Non-pigmented ciliary epithelial cell (primary cell): ENCODE measurements at places on chromosomes 4 and X.

GRCh38 chrX:129813662-129814368 is 29.9 kb downstream of the ZDHHC9 start:
- no peak for DNase-seq

GRCh38 chr4:133839326-133839725 is 362.3 kb downstream of the PABPC4L start:
- DNase-seq = no peak

DNA sequence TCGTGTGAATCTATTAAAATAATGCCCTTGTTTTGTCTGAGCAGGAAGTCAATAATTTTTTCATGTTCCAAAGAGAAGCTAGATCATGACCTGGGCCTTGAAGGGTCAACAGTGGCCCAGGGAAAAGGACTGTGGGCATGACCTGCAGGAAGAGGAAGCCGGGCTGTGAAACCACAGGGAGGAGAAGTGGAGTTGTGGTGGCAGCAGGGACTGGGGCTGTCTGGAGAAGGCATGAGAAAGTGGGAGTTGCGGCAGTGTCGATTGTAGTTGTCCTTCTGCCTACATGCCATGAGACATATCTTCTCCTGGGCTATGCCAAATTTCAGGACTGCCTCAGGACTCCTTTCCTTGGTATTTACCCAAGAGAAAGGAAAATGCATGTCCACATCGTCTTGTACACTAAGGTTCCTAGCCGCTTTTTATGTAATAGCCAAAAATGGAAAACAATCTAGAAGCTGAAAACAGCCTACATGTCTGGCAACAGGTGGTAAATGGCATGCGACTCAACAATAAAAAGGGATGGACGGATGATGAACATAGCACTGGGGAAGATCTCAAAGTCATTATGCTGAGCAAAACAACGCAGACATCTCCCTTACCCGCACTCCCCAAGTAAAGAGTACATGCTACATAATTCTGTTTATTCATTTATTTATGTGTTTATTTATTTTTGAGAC is 13.6 kb upstream of the PTTG2 start:
- DNase-seq = no peak

DNA sequence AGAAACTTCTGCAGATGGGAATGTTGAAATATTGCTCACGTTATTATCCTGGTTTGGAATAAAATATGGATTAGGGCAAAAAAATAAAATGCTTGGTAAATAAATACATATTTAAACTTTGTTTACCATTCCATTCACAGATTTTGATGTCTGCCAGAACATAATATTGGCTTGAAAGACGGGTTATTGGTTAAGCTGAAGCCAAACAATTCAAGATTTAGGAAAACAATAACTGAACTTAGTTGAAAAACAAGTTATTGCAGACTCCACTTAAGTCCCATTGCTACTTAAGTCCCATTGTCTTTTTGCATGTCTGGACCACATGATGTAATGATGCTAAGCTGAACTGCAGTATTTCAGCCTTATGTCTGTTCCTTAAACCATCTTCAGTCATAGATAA is 722.5 kb downstream of the FAT4 start:
- no peak for DNase-seq

- no peak for DNase-seq
Measured at GRCh38 chr4:24234288-24234848, 344.5 kb upstream of the PPARGC1A start.

DNA sequence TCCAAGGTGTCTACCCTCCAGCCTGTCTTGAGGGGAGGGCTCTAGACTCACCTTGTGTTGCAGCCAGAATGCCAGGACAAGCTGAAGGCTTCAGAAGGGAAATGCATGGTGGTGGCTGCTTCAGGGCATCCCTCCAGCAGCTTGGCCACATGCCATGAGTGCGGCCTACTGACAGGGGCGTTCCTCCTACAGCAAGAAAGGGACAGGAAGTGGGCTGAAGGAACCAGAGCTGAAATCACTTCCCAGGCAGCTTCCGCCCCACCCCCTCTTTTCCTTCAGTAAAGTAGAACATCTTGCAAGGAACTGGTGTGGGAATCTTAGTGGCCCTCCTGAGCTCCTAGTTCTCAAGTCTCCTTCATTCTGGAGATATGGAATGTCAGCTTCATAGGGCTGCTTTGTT is 167.5 kb upstream of the DGKK start:
- DNase-seq = no peak

- no peak for DNase-seq
Measured at GRCh38 chr4:38151873-38152272, 191.7 kb downstream of the PTTG2 start.

DNA sequence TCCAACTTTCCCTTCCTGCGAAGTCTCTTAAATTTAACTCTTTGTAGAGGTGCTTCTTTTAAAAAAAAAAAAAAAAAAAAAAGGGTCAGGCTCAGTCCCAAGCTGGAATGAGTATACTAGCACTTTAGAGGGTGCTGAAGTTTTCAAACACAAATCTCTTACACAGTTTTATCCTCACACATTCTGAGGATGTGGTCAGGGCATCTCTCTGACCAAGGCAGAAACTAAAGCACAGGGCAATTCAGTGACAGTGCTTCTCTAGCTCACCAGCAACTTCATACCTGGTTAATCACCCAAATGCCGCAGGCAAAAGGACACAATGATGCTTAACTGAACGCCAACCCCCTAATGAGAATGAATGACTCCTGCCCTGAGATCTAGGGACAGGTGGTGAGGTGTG is 9.8 kb upstream of the PGM2 start:
- DNase-seq = no peak

- DNase-seq = no peak
Measured at GRCh38 chr4:47646372-47646771, 161.3 kb downstream of the ATP10D start.

GRCh38 chr4:25826074-25826752 is 36.6 kb downstream of the SEL1L3 start:
- no peak for DNase-seq

- no peak for DNase-seq
Measured at GRCh38 chrX:42127563-42127962, 204.2 kb upstream of the CASK start.

GRCh38 chrX:81377329-81377728 is 175.4 kb downstream of the SH3BGRL start:
- DNase-seq = no peak

GRCh38 chr4:144955104-144955503 is 142.9 kb downstream of the ANAPC10 start:
- no peak for DNase-seq

DNA sequence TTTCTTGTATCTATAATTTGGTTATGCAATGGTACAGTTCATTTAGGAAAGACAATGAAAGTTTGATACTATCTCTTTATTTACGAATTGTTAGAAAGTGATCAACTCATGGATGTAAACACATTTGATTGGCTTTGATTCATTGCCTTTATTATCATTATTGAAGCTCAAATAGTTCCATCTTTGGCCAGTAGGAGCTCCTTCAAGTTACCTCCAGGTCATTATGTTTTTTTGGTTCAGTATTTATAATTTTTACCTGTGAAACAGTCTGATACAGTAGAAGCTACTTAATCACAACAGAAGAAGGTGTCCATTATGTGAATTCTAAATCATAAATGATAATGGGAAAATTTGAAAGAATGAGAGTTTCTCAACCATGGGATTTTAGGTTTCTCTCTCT is 12.4 kb downstream of the NPY5R start:
- DNase-seq = no peak

- DNase-seq = no peak
Measured at GRCh38 chr4:175970072-175970471, 95.6 kb upstream of the WDR17 start.

DNA sequence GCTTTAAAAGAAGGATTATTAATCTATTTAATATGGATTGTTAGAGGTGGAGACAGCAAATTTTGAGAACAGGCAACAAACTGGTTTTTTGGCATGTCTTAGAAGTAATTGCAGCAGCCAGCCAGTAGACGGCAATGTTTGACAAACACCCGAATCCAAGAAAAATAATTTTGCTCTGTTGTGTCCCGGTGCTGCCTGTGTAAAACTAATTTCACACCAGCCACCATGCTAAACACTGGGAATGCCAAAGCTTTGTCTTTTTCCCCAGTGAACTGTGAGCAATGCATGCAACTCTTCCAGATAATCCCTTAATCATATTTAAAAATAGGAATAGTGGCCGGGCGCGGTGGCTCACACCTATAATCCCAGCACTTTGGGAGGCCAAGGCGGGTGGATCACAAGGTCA is 25.9 kb downstream of the SMIM31 start:
- DNase-seq = no peak

- no peak for DNase-seq
Measured at GRCh38 chrX:31366041-31366440, 294.2 kb upstream of the FTHL17 start.

DNA sequence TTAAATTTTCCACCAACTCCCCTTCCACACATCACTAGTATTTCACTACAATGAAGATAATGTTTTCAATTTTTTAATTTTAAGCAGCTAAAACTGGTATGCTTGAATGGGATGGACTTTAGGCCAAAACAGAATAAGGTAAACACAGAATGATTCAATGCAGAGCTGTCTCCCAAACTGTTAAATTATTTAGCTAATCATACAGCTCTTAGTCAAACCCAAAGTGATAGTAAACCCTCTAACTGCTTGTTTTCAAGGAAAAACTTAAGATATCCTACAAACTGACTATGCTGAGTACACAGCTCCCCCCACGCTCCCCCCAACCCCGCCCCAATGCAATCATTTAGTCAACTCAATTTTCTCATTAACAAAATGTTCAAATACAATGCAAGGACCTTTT is 30.2 kb downstream of the CNOT6L start:
- no peak for DNase-seq

GRCh38 chrX:139949703-139950102 is 15.6 kb downstream of the CXorf66 start:
- DNase-seq = no peak

DNA sequence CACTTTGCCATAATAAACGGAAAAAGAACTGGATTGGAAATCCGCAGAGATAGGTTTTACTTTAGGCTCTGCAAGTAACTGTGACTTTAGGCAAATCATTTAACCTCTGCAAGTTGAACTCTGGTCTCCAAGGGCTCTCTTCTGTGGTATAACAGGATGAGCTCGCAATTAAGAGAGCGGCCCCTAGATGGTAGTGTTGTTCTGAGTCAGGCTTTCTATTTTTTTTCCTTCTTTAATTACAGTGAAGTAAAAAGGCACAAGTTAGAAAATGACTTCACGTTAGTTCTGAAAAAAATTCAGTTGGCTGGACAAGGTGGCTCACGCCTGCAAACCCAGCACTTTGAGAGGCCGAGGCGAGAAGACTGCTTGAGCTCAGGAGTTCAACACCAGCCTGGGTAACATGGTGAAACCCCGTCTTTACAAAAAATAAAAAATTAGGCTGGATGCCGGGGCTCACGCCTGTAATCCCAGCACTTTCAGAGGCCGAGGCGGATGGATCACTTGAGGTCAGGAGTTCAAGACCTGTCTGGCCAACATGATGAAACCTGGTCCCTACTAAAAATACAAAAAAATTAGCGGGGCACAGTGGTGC is 18.0 kb downstream of the RPS3A start:
- peak; percentile 23 for DNase-seq

DNA sequence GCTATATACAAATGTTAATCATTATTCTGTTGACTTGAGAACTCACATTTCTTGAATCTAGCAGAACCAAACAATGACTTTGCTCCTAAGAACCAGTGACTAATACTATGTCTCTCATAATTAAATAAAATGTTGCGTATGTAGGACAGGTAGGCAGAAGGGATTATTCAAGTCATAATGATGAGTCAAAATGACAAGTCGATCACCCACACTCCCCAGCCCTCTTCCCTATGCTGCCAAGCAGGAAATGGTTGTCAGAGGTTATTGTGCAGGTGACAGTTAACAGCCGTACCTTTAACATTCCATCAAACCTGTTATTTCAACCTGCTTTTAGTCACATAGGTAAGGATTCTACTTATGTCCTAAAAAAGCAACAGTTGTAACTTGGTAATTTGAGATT is 22.0 kb upstream of the STK26 start:
- DNase-seq = no peak

- DNase-seq = no peak
Measured at GRCh38 chrX:69018416-69019072, 146.7 kb downstream of the PJA1 start.

GRCh38 chr4:138078751-138079520 is 163.2 kb downstream of the SLC7A11 start:
- DNase-seq = no peak

DNA sequence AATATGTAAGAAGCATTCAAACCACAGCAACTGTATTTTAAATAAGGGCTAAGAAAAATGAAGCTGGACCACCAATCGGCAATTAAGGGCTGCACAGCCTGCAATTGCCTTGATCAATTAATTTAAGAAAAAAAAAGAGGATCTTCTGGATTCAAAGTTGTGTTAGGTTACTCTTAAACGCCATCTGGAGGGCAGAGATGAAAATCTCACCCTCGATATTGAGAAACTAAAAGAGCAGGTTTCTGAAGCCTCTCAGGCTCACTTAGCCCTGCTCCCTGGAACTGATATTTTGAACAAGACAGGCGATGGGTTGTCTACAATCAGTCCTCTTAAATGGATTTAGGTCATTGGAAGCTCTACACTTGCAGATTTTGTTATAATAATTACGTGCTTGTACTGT is 579.4 kb downstream of the GRXCR1 start:
- DNase-seq = no peak

DNA sequence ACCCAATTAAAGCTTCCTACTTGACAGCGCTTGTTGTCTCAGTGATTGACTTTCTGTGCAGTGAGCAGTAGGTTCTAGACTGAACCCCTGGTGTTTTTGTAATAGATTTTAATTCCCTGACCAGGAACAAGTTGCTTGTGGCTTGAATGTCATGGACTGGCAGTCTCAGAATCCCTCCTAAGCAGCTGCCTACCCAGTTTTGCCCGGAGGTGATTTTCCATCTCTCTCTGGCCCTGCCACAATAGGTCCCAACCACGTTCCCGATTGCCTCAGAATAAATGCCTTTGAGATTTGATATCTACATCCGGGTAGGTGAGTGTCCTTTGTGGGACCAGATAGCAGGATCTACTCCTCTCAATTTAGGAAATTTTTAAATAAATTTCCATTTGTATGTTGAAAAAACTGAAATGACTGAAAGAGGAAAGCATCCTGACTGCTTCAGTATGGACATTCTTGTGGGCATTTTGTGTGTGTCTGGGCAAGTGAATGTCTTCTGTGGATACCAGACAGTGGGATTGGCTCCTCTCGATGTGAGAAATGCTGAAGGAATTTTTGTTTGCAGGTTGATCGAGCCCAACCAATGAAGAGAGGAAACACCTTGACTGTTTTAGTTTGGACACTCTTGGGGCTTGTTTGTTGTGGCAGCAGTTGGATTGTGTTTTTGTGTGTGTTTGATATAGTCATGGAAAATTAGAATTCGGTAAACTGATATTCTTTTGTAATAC is 1607.4 kb downstream of the C4orf33 start:
- DNase-seq = no peak

DNA sequence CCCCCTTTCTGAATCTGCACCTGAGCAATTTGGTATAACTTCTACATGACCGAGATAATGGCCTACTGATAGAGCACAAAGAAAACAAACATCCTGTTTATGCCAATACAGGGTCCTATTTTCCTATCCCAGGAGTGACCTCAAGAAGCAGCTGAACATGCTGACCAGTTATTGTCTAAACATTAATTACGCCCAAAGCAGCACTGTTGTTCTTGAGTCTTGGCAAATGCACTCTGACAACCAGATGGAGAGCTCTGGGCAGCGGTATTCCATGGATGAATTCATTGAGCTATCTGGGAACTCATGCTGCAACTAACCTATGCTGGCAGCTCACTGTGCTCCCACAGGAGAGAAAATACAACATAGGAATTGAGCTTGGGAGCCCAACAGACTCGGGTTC is 52.6 kb downstream of the PCYT1B start:
- no peak for DNase-seq

- DNase-seq = no peak
Measured at GRCh38 chrX:100911731-100912130, 17.0 kb downstream of the XKRX start.

GRCh38 chrX:9816084-9816700 is 30.0 kb downstream of the SHROOM2 start:
- peak; percentile 6 for DNase-seq
